Naive thymus-derived CD8-positive, alpha-beta T cell (primary cell): ENCODE measurements at places on chromosomes 7 and 10. TPM values are rescaled to one million over a fixed set of nuclear protein-coding genes. Genes with fewer than 3 reads are reported as not detected.

- DNase-seq = no peak
- H3K27ac ChIP-seq = no peak overlapping the region
- H3K36me3 ChIP-seq = peaks cover 2% of the 10 kb centered on the region
- H3K4me1 ChIP-seq = no peaks in the 10 kb centered on the region
Measured at GRCh38 chr7:96719164-96719563, 9.5 kb upstream of the SEM1 start.

- no peaks in the 10 kb centered on the region for H3K27me3 ChIP-seq
- DNase-seq = no peak
- H3K36me3 ChIP-seq = no peaks in the 10 kb centered on the region
- H3K27ac ChIP-seq = peak overlapping the region; percentile 100
- peaks cover 45% of the 10 kb centered on the region for H3K4me1 ChIP-seq
Measured at GRCh38 chr10:7485244-7485556, 74.4 kb upstream of the SFMBT2 start.

Gene GARIN1A
- 3.6 TPM for total RNA-seq

DNA sequence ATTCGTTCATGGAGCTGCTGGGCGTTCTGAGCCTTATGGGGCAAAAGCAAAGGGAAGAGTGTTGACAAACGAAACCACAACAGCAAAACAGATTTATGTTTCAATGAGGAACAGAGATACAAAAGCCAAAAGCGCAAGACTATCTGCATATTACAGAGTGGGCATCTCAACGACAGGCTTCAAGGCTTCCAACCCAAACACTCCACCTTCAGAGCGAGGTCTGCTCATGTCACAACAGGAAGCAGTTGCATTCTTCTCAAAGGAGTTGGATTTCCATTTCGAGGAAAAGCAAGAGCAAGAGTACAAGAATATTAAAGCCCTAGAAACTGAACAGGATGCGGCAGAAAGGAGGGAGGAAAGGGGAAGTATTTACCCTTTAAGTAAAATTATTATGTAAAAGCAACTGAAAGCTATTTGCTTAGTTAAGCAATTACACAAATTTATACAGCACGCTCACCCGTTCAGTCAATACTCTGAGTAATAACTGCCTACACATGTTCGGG lies 189.3 kb downstream of the ELMO1 start:
- H3K4me3 ChIP-seq = no peak overlapping the region
- H3K4me1 ChIP-seq = peaks cover 19% of the 10 kb centered on the region
- H3K36me3 ChIP-seq = peaks cover 27% of the 10 kb centered on the region
- DNase-seq = no peak
- H3K27me3 ChIP-seq = no peaks in the 10 kb centered on the region

- no peaks in the 10 kb centered on the region for H3K36me3 ChIP-seq
- no peaks in the 10 kb centered on the region for H3K4me1 ChIP-seq
- H3K27me3 ChIP-seq = no peaks in the 10 kb centered on the region
- no peak for DNase-seq
Measured at GRCh38 chr7:82699773-82700186, 256.2 kb upstream of the CACNA2D1 start.

- no peaks in the 10 kb centered on the region for H3K27me3 ChIP-seq
- DNase-seq = peak; percentile 13
- H3K4me1 ChIP-seq = peaks cover 18% of the 10 kb centered on the region
- H3K36me3 ChIP-seq = no peaks in the 10 kb centered on the region
Measured at GRCh38 chr10:110003524-110003885, 4.3 kb upstream of the ADD3 start.

GRCh38 chr7:148515237-148515636 lies 75.3 kb upstream of the C7orf33 start:
- H3K4me3 ChIP-seq = no peak overlapping the region
- H3K27ac ChIP-seq = no peak overlapping the region
- no peak for DNase-seq
- peaks cover under 1% of the 10 kb centered on the region for H3K36me3 ChIP-seq
